ENCODE measurements at places on chromosomes 6 and 20. TPM values are rescaled to one million over a fixed set of nuclear protein-coding genes. Genes with fewer than 3 reads are reported as not detected.

JAG1 gene
- total RNA-seq: 184 TPM

PIM1 gene
- 51.5 TPM for total RNA-seq

ADA gene
- 5.2 TPM for total RNA-seq

ZKSCAN8 gene
- 31.7 TPM for total RNA-seq

CFAP206 gene
- total RNA-seq: 4.0 TPM

SIRPA gene
- total RNA-seq: 17.6 TPM

TCF15 gene
- total RNA-seq: 2.0 TPM

RIN2 gene
- 64.3 TPM for total RNA-seq

RAET1G gene
- total RNA-seq: 1.1 TPM

ZNF512B gene
- 18.3 TPM for total RNA-seq

SNRNP48 gene
- 15.4 TPM for total RNA-seq

PTCRA gene
- 0.82 TPM for total RNA-seq

CST2 gene
- total RNA-seq: not detected

LY6G6F gene
- total RNA-seq: not detected

ADGRB3 gene
- 8.0 TPM for total RNA-seq

HRH3 gene
- 0.23 TPM for total RNA-seq

LGSN gene
- total RNA-seq: 0.41 TPM
